Kasumi-1 (cell line): ENCODE measurements at places on chromosomes 16 and 17.

GRCh38 chr17:9820448-9820847 is 1.4 kb downstream of the GSG1L2 start:
- DNase-seq: no peak

DNA sequence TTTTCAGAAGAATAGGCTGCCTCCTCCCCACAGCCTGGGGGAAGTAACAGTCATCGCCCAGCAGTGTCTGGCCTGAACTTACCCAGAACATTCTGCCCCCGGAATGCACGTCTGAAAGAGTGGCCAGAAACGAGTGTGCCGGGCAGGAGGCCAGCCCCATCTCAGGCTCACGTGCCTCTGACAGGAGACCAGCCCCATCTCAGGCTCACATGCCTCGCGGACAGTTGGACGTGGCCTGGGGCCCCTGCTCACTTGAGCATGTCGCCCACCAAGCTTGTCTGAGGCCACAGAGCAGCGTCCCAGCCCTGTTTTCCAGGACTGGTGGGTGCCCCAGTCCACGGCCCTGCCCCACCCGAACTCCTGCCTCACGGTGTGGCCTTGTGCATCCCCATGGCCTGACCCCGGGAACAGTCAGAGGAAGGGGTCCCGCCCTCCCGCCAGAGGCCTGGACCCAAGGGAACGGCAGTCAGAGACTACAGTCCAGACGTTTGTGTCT is 16.3 kb upstream of the CDH15 start:
- no peak for DNase-seq

DNA sequence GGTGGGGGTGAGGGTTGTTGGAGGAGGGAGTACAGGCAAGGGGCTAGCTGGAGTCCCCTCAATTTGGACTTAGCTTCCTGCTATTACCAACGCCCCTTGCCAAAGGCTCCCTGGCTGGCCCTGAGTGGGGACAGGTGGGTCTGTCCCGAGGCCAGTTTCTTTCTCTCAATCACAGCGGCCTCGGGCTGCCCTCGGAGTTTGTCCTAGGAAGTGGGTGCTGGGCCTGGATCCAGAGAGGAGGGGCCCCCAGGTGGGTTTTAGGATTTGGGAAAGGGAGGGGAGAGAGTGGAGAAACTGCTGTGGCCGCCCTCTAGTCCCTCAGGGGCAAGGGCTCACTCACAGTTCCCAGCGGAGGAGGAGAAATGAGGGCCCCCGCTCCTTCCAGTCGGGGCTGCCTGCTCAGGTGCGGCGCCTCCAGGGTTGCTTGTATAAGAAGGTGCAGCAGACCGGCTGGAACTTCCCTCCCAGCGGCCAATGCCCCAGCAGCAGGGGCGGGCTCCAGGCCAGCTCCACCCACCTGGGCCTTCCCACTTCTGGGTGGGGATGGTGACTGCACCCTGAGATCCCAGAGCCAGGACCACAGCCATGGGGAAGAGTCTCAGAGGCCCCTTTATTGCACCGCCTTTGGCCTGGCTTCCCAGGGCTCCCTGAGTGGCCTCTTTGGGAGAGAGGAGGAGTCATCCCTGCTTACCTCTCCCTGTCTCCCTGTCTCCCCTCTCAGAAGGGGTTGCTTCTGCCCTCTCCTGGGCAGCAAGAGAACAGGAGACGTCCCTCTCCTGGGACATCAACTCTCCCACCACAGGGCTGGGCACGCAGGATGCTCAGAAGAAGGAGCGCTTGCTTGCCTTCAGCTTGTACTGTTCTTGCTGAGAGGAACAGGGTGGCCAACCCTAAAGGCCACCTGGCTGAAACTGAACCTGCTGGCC is 112.0 kb upstream of the SMURF2 start:
- peak; percentile 57 for DNase-seq

- DNase-seq: no peak
Measured at GRCh38 chr17:62119373-62119772, 54.3 kb upstream of the MED13 start.

GRCh38 chr16:46954562-46954961 is 18.9 kb downstream of the DNAJA2 start:
- no peak for DNase-seq

- no peak for DNase-seq
Measured at GRCh38 chr16:3793161-3793576, 75.8 kb upstream of the TRAP1 start.

- DNase-seq: no peak
Measured at GRCh38 chr16:17050468-17050867, 420.3 kb downstream of the XYLT1 start.

- no peak for DNase-seq
Measured at GRCh38 chr16:17027488-17028129, 443.2 kb downstream of the XYLT1 start.

DNA sequence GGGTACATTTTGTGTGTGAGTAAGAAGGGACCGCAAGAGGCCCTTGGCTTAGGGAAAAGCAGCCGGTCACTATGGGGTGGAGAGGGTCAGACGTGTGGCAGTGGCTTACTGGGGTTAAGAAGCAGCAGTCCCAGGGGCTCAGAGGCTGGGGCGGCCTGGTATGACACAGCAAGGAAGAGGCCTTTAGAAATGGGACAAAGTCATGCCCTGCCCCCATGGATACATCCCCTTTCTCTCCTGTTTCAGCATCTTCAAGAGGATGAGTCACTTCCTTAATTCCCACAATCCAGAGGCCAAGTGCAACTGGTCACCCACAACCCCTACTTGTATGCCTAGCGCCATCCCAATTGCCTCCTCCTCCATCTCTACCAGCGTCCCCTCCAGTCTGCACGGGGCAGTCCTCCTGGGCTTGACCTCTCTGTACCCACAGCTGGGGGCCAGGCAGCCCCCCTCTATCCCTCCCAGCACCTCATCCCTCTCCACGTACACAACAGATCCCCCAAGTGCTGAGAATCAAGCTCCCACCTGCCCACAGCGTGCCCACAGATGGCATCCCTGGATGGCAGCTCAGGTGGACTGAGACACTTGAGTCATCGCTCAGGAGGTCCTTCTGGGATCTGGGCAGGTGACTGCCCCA is 6.9 kb upstream of the EFTUD2 start:
- peak; percentile 10 for DNase-seq

DNA sequence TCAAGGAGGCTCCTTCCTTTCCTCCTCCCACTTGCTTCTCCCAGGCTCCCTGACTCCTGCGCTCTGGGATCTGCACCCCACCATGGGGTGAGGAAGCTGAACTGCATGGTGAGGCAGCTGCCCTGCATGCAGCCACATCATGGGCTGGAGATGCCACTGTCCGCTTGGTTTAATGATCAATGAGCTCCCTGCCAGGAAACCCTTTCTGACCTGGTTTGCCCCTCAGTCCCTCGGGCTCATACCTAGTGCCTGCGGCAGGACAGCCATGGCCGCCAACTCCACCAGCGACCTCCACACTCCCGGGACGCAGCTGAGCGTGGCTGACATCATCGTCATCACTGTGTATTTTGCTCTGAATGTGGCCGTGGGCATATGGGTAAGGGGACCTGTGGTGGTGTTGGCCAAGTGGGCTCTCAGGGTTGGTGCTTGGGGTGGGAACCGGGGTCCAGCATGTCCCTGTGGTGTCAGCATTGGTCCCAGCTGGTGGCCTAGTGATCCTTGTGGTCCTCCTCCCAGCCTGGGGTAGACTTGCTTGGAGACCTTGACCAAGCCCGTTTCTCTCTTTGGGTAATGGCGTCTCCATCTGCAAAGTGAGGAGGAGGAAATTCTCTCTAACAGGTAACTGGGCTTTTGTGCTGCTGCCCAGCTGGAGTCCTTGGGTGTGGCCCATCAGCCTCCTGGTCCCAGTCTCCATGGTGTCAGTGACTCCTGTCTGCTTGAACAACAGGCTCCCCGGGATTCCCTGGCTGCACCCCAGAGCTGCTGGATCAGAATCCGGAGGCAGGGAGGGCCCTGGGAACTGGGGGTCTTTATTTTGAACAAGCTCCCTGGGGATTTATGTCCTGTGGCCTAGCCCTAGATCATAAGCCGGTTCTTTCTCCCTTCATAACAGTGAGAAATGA is at the start of gene SLC5A10:
SLC5A10 (plus strand) TSS at position 225 of the 902 bp plus-strand sequence; CDS start at position 266, 41 bp downstream.
- DNase-seq: no peak

- no peak for DNase-seq
Measured at GRCh38 chr17:50338645-50339044, 7.3 kb upstream of the XYLT2 start.

DNA sequence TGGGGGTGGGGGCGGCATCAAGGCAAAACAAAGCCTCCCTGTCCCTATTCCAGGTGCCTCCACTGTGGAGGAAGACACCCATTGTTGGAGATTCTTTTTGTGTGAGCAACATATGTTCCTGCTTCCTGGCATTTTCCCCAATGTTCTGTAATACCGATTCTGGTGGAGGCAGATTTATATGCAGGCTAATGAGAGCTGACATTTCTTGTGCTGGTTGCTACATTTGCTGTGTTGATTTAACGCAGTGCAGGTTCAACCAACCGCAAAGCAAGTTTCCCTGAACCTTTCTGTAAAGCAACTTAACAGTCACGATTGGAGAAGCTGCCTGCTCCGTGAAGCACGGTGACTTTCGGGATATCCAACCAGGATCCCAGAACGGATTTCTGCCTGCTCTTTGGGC is 260.5 kb downstream of the CBLN1 start:
- no peak for DNase-seq

- no peak for DNase-seq
Measured at GRCh38 chr17:61967729-61968128, 39.9 kb upstream of the INTS2 start.

DNA sequence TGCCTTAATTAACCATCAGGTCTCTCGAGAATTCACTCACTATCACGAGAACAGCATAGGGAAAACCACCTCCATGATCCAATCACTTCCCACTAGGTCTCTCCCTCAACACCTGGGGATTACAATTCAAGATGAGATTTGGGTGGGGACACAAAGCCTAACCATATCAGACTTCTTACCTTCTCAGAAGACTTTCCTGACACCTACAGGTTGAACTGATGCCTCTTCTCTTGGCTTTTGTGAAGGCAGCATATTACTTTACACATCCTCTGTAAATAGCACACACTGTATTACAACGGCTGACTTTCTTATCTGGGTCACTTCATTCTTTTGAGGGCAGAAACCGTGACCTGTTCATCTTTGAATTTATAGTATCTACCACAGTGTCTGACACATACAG is 23.6 kb downstream of the BMERB1 start:
- DNase-seq: no peak

GRCh38 chr16:3182608-3183444 is 5.2 kb upstream of the OR1F1 start:
- DNase-seq: no peak

DNA sequence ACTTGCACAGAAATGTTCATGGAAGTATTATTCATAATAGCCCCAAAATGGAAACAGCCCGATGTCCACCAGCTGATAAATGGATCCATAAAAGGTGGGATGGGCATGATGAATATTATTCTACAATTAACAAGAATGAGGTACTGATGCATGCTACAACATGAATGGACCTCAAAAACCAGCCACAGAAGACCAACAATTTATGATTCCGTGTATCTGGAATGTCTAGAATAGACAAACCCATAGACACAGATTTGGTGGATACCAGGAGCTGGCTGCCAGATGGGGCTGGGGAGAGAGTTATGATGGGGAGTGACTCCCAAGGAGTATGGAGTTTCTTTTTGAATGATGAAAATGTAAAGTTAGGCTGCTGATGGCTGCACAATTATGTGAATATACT is 10.8 kb upstream of the NAGLU start:
- no peak for DNase-seq
